RWPE1 (cell line): ENCODE measurements at places on chromosomes 11 and 22.

GRCh38 chr11:119832202-119832935 is 103.4 kb upstream of the NECTIN1 start:
- no peak for DNase-seq

- DNase-seq, result no peak
Measured at GRCh38 chr11:43810929-43811596, 69.6 kb upstream of the ALKBH3 start.

DNA sequence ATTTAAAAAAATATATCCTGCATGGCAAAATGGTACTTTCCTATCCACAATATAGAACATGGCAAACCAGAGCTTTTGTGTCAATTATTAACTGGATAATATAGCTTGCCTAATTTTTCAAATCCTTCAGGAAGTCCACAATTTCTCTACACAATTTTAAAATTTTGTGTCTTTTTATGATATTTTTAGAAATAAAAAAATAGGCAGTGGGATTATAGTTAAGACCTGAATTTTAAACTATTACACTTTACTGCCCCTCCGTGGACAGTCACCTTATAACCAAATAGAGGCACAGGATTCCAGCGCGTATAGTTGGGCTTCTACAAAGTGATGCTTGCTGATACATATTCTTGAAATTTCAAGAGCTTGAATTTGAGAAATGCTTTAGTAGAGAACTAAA is 2.1 kb upstream of the DMC1 start:
- DNase-seq, result peak; percentile 28

DNA sequence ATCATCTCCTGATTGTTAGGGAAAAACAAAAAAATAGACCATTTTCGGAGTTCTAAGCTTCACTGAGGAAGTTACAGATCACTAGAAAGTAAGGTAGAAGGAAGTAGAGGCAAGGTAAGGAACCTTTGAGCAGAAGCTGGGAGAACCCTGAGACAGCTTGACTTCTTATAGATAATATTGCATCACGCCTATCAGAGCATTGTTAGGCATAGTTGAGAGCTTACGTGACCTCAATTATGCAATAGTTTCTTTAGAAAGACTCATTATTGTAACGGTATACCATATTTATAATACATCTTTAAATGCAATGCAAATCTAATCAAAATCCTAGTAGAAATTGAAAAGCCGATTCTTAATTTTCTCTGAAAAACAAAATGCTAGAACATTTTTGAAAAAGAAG is 4.9 kb downstream of the TBRG1 start:
- no peak for DNase-seq

DNA sequence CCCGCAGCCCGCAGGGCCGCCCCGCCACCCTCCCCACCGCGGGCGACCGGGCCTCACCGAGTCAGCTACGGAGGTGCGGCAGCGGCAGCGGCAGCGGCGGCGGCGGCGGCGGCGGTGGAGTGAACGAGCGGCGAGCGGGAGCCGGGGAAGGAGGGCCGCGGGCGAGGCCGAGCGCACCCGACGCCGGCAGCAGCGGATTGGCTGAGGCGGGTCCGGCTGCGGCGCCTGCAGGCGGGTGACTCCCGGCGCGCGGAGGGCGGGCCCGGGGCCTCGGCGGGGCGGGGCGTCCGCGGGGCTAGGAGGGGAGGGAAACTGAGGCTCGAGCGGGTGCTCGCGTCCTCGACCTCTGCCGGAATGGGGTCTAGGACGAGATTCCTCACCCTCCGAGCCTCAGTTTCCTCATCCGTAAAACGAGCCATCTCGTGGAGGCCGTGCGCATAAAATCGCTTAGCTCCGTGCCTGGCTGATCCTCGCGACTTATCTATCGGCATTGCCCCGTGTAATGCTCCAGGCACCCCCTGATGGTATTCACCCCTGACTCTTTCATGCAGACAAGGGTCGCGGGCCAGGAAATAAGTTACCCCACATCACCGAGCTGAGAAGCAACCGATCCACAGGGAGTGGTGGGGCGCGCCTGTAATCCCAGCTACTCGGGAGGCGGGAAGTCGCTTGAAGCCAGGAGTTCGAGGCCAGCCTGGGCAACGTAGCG is at the start of gene CPT1A:
CPT1A (minus strand) TSS at position 199 of the 709 bp plus-strand sequence. CDS start 26,442 bp downstream, outside the sequence.
- DNase-seq, result peak; percentile 87

DNA sequence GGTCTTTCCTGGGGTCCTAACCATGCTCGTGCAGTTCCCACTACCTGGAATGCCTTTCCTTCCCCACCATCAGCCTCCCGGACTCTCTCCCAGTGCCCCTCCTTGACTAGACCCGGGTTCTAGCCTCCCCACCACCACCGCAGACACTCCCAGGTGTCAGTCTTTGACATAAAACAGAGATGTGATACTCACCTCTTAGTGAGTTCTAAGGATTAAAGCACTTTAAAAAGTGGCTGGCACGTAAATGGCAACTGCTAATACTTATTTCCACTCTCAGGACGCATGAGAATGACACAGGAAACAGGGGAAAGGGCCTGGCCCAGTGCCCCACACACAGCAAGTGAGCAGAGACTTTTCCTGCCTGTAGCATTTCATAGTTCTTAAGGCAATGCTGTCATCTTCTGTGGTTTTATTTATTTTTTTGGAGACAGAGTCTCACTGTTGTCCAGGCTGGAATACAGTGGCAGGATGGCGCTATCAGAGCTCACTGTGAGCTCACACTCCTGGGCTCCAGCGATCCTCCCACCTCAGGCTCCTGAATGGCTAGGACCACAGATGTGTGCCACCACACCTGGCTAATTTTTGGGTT is 1.9 kb upstream of the SLC25A45 start:
- no peak for DNase-seq

GRCh38 chr11:116376547-116376946 is 396.2 kb downstream of the BUD13 start:
- no peak for DNase-seq

- DNase-seq, result no peak
Measured at GRCh38 chr22:43018615-43019014, 3.7 kb upstream of the PACSIN2 start.

DNA sequence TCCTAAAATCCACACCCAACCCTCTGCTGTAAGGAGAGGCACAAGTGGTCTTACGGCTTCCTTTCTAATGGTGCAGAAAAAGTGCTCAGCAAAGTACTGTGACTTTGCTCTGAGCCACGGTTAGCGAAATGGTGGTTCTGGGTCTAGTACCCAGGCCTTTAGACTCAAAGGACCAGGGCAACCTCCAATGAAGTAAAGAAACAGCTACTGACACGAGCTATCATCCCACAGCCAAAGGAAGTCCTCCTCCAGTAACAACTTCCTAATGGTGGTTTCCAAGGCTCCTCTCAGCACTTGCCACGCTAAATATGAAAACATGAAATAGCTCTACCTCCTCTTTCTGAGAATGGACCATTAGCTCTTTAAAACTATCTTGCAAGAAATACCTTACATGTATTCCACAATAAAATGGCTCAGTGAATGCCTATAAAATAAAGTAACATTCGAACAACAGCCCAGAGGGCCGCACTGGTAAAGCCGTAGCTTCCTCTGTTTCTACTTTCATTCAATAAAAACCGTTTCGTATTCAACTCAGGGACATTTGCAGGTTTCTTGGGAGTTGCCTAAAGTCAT is 122.4 kb downstream of the ETS1 start:
- DNase-seq, result no peak

GRCh38 chr11:60530454-60531100 is 15.4 kb downstream of the MS4A13 start:
- DNase-seq, result no peak

DNA sequence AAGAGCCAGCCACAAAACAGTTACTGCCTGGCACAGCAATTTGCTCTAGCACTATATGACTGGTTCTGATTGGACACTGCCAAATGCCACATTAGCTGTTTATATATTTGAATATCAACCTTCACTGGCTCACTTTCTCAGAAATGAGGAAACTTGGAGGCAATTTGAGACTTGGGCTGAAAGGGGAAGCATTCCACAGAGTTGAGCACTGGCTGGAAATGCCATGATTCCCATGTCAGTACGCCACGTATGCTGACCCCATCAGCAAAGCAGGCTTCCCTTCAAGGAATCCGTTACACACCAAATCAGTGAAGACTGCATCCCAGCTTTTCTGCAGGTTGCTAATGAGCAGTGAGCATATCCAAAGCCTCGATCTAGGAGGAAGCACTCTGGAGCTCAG is 34.7 kb downstream of the GALNT18 start:
- no peak for DNase-seq

DNA sequence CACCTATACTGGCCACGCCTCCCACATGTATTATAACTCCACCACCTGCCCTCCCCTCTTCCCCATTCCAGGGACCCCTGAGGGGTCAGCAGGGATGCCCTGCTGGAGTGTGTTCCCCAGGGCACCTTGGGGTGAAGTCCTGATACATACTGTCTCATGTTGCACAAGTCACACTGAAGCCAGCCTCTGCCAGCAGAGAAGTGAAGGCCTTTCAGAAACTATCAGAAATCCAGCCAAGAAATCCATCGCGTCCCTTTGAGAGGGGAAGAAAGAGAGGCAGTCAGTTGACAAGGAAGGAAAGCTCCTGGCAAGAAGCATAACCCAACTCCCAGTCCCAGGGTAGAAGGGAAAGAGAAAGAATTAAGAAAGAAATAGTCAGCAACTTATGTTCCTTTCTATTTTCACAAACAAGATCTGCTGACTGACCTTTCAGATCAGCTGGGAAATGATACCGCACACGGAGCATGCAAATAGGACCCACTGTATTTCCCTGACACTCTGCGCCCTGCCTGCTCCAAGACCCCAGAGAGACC is 45.2 kb downstream of the SC5D start:
- DNase-seq, result no peak

DNA sequence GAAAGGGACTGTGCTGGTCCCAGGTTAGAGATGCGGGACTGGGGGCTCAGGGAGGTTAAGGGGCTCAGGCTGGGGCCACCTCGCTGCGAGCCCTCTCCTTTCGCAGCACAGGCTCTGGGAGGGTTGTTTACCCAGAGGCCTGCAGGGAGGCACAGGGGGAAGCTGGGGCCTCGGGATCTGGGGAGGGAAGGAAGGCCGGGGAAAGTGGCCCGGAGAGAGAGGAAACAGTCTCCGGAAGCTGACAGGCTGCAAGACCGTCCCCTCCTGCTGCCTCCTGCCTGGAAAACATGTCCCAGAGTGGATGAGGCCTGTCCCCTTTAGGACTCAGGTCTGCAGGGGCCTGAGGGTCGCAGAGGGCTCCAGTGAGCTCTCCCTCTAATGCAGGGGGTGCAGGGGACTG is 45.4 kb downstream of the MYO7A start:
- no peak for DNase-seq

DNA sequence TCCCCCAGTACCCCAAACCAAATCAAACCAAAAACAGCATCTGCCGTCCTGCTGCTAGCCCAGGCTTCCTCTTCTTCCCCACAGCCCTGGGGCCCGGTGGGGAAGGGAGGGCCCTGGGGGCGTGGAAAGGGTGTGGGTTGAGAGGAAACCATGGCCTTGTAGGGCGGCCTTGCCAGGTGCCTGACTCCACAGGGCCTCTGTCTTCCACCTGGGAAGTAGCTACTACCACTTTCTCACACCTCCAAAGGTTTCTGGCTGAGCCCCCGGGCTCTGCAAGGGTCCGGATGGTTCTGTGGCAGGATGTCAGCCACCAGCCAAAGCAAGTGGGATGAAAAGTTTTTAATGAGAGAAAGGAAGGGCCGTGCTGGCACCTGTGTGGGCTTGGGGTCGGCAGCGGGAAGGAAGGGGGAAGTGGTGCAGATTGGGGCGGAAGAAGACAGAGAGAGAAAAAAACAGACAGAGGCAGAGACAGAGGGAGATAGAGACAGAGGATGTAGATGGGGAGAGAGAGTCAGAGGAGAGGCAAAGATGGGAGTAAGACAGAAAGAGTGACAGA is 10.5 kb downstream of the TPST2 start:
- no peak for DNase-seq

- no peak for DNase-seq
Measured at GRCh38 chr22:19837915-19838314, 16.8 kb downstream of the GNB1L start.

DNA sequence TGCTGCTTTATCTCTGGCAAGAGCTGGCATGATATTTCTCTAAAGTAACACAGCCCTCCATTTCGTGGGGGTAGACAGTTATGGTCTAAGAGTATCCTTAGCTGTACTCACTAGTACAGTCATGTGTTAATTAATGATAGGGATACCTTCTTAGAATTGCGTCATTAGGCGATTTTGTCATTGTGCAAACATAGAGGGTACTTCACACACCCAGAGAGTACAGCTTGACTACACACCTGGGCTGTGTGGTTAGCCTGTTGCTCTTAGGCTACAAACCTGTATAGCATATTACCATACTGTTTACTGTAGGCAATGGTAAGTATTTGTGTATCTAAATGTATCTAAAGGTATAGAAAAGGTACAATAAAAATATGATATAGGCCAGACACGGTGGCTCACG is 17.0 kb downstream of the XRCC6 start:
- no peak for DNase-seq

- DNase-seq, result no peak
Measured at GRCh38 chr22:34293324-34293723, 373.0 kb upstream of the LARGE1 start.

DNA sequence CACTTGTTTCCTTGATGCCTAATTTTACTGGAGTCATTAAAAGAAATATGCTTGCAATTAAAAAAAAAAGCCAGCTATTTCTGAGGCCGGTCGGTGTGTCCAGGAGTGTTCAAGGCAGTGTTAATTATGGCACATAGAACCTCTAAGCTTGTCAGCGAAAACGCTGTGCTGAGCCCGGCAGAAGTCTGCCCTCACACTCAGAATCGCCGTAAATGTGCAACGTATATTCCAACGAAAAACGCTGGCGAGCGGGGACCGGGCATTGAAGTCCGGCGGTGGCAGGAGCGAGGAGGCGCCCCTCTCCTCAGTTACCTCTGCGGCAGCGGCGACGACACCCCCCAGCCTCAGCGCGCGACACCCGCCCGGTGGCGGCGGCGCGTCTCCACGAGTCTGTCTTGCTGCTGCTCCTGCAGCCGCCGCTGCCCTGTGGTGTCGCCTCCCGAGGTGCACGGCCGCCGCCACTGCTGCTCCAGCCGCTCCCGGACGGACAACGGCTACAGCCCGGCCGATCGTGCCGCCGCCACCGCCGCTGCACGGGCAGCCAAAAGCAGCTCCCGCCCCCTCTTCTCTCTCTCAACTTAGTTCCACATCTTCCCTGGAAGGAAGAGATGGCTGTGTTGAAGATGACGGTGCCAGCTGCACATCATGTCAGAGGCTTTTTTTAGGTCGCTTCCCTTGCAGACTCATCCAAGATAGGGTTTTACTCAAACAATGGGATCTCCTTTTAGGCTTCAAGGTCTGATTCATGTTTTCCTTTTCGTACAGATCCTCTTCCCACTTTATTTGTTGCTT is 56.0 kb downstream of the JAM3 start:
- DNase-seq, result no peak
